Stimulated activated CD4-positive, alpha-beta T cell treated with anti-CD3 and anti-CD28 coated beads, Interleukin-2, amount 100 ng/mL, for 24 hours (primary cell): ENCODE measurements at places on chromosomes 3 and 15.

DNA sequence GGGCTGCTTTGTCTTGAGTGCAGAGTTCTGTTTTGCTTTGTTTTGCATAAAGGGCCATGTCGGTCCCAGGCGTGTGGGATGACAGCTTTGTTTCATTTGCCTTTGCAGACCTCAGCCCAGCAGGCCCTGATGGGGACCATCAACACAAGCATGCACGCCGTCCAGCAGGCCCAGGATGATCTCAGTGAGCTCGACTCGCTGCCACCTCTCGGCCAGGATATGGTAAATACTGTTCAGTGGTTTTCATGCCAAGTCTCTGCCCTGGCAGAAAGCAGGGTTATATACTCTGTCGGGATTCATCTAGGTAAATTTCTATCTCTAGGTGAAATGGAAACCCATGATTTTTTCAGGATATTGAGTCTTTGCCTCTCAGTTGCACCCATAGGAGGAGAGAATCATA, 343.9 kb upstream of the TPM1 start:
- no peak for DNase-seq

GRCh38 chr3:80190051-80190450, 422.3 kb upstream of the ROBO1 start:
- no peak for DNase-seq

DNA sequence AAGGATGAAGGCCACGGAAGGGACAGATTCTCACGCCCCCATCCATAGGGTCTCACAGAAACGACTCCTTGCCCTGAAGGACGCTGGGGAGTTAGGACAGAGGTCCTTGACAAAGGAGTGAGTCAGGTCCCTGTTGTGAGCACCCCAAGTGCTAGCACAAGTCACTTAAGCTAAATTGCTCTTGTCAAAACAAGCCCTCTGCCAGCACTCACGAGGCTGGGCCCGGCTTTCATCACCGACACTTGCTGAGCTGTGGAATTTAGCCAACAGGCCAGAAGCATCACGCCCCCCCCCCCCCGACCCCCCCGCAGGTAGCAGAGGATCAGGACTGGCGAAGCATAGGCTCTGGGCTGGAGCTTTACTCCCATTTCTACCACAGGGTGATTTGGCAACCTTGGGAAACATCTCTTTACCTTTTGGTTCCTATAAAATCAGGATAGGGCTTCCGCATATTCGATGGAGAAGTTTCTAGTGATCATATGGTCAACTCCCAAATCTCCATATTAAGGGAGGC, 75.4 kb downstream of the ADCY5 start:
- no peak for DNase-seq

GRCh38 chr3:62210011-62210410, 163.3 kb downstream of the FEZF2 start:
- DNase-seq = no peak

DNA sequence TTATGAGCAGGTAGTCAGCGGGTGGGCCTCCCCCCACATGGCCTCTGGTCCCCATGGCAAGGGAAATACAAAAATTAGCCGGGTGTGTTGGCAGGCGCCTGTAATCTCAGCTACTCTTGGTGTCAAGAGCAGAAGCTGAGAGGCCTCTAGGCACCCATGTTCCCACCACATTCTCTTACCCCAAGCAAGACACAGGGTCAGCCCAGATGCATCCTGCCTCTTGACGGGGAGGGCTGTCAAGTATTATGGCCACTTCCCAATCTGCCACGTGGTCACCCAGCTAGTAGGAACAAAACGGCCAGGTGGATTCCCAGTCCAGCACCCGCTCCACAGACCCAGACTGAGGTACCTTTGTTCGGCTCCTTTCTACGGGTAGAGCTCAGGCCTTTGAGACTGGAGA, 16.2 kb upstream of the SLC6A6 start:
- no peak for DNase-seq

DNA sequence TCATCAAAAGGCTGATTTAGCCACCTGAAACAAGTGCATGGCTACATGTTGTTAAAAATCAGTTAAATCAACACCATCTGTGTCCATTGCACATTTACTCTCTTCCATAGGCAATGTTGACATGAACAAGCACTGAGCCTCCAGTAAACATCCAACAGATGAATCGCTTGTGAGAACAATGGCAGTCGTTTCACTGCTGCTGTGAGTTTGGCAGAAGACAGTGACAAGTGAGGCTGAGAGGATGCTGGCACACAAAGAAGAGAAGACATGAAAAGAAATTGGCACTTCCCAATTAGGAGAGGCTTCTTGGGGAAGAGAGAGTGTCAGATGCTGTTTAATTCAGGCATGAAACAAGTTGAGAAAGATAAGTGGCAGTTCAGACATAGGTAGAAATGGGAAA, 227.4 kb upstream of the STT3B start:
- no peak for DNase-seq

- DNase-seq = no peak
Observed at GRCh38 chr15:65365229-65365628, 12.6 kb downstream of the IGDCC3 start.

DNA sequence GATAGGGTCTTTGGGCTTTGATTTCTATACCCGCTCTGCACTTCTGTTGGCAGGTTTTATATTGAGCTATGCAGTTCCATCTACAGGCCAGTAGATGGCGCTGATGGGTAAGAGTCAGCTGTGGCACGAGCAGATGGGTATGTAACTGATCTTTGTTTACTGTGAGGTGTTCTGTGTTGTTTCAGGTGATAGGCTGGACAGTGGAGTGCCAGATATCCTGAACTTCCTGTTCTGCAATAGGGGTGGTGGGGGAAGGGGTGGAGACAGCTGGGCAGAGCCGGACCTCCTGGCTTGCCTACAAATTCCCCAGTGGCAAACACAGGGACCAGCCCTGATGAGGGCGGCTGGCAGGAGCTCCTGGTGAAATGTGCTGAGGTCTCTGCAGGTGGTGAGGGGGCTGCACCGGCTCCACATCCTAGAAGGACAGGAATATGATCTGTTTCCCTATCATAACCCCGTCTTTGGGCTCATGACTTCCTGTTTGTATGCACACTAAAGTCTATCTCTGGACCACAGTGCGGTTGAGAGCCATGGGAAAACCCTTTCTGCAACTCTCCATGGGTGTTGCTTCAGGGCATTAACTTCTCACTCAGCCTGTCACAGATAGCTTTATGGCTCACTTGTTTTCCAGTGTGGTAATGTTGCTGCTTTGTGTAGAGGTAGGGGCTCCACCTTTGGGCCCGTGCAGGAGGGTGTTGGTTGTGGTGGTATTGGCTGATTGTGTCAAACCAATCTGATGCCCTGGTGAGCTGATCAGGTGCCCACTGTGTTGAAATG, 13.4 kb upstream of the FAM98B start:
- DNase-seq = peak; percentile 24

DNA sequence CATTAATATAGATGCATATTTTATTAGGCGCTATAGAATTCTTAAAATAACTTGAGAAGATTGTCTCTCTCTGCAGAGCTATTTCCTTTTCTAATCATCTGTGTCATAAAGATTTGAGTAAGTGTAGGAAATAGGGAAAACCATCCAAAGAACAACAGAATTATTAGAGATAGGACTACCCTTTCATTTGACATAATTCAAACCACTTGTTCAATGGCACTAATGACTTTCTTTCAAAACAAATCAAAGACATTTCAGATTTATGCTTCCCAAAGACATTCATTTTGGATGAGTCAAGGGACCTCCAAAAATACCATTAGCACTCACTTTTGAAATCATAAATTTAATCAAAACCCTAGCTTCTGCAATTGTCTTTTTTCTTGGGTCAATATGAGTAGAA, 29.5 kb downstream of the PRICKLE2 start:
- DNase-seq = no peak

DNA sequence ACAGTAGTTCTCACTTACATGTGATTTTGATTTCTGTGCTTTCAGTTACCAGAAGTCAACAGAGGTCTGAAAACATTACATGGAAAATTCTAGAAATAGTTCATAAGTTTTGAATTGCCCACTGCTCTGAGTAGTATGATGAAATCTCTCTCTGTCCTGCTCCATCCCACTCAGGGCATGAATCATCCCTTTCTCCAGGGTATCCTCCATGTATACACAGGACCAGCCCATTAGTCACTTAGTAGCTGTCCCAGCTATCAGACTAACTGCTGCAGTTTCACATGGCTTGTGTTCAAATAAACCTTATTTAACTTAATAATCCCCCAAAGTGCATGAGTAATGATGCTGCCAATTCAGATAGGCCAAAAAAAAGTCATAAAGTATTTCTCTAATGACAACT, 38.6 kb downstream of the EPHA3 start:
- no peak for DNase-seq

DNA sequence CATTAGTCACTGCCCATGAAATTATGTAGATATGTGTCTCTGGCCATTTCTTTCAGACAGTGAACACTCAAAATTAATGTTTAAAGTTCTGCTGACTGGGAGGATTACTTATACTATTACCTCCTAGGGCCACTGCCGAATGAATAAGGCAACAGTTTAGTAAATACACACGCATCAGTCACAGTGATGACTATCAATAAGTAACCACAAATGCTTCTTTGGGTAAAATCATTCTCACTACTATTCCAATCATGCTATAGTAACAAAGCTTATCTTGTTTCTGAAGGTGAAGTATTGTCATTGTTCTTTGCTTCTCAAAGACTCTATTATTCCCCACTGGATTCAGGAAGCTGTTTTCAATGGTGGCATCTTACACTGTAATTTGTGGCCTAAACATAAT, 478.8 kb downstream of the EPHA3 start:
- DNase-seq = no peak
